ENCODE measurements at places on chromosomes 1 and 21. TPM values are rescaled to one million over a fixed set of nuclear protein-coding genes. Genes with fewer than 3 reads are reported as not detected.

Gene DCDC2B
- 0.12 TPM for total RNA-seq

Gene CELA2B
- not detected for total RNA-seq

Gene EFNA1
- 0.22 TPM for total RNA-seq

Gene IGSF21
- total RNA-seq, result not detected

Gene PLCH2
- 0.11 TPM for total RNA-seq

Gene IGFN1
- total RNA-seq, result 4.6 TPM

Gene PCBP3
- 4.2 TPM for total RNA-seq

Gene TSPEAR
- total RNA-seq, result not detected

Gene FCRL2
- not detected for total RNA-seq

Gene BCL2L15
- 0.11 TPM for total RNA-seq

Gene SPRR1B
- not detected for total RNA-seq

Gene SRGAP2C
- total RNA-seq, result 33.4 TPM

Gene TGFB2
- total RNA-seq, result 4.5 TPM

Gene RGS1
- not detected for total RNA-seq

Gene KRTAP24-1
- total RNA-seq, result not detected

Gene RCC1
- 87.7 TPM for total RNA-seq

Gene AUNIP
- 5.6 TPM for total RNA-seq

Gene FMO5
- total RNA-seq, result 0.77 TPM

Gene JAM2
- 1.00 TPM for total RNA-seq

Gene BRINP3
- total RNA-seq, result not detected

Gene ADAMTS1
- total RNA-seq, result 170 TPM

Gene TXNIP
- total RNA-seq, result 6.1 TPM

Gene EFCAB7
- total RNA-seq, result 8.6 TPM

Gene TMEM240
- total RNA-seq, result 7.2 TPM

Gene ZMYND12
- 0.66 TPM for total RNA-seq

Gene NEGR1
- 22.5 TPM for total RNA-seq

Gene S100A5
- total RNA-seq, result 0.66 TPM

Gene TMEM82
- not detected for total RNA-seq

Gene SERPINC1
- total RNA-seq, result 0.12 TPM
